ENCODE measurements at places on chromosomes 7 and 10.

- no peak for DNase-seq
Observed at GRCh38 chr7:51009716-51010496, 227.2 kb upstream of the GRB10 start.

GRCh38 chr7:144398291-144398690, 5.2 kb downstream of the NOBOX start:
- DNase-seq, result no peak

GRCh38 chr7:69803699-69804516, 205.6 kb downstream of the AUTS2 start:
- DNase-seq, result no peak

- no peak for DNase-seq
Observed at GRCh38 chr10:124029559-124029958, 63.8 kb downstream of the CHST15 start.

GRCh38 chr7:75892634-75893272, 13.9 kb downstream of the RHBDD2 start:
- DNase-seq, result peak; percentile 41

DNA sequence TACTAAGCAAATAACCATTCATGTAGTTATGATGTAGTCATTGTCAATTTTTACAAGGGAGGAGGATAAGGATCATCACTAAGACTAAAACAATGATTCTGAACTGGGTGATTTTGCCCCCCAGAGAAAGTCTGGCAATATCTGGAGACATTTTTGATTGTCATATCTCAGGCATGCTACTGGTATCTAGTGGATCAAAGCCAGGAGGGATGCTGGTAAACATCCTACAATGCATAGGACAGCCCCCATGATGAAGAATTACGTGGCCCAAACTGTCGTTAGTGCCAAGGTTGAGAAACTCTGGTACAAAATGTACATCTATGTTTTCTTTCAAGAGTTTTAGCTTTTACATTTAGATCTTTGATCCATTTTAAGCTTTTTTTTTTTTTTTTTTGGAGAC, 57.3 kb downstream of the GBF1 start:
- no peak for DNase-seq

- no peak for DNase-seq
Observed at GRCh38 chr10:124213471-124213870, 120.1 kb upstream of the CHST15 start.

- DNase-seq, result no peak
Observed at GRCh38 chr7:64562256-64562625, 630 bp downstream of the ZNF680 start.

- no peak for DNase-seq
Observed at GRCh38 chr7:151692721-151693120, 173.0 kb upstream of the RHEB start.

GRCh38 chr7:75866114-75866488, 12.7 kb upstream of the RHBDD2 start:
- DNase-seq, result no peak

- no peak for DNase-seq
Observed at GRCh38 chr7:75878312-75878768, 494 bp upstream of the RHBDD2 start.

- DNase-seq, result no peak
Observed at GRCh38 chr10:98664329-98665042, 217.8 kb upstream of the HPS1 start.

GRCh38 chr7:37206192-37206591, 242.5 kb downstream of the ELMO1 start:
- DNase-seq, result no peak

DNA sequence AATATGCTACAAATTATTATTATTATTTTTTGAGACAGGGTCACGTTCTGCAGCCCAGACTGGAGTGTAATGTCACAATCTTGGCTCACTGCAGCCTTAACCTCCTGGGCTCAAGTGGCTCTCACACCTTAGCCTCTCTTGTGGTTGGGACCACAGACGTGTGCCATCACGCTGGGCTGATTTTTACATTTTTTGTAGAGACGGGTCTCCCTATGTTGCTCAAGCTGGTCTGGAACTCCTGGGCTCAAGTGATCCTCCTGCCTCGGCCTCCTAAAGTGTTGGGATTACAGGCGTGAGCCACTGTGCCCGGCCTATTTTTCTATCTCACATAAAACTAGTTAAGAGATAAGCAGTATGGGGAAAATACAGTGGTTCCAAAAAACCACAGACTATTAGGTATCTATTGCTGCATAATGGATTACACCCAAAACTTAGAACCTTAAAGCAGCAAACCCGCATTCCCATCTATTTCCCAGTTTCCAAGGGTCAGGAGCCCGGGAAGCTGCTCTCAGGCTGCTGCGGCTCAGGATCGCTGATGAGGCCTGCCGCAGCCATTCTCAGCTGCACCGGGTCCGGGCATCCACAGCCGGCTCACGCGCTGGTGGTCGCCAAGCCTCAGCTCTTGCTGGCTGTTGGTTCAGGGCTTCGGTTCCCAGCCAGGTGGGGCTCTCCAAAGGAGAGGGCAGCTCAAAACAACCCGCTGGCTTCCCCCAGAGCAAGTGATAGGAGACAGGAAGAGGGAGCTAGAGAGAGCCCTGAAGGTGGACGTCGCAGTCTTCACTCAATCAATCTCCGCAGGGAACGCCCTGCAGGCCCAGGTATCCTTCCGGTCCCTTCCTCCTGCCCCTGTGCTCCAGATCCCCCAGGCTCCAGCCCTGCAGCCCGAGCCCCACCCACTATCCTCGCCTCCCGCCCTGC, 128.2 kb downstream of the UBE2H start:
- peak; percentile 83 for DNase-seq

GRCh38 chr7:155948845-155949244, 136.6 kb upstream of the SHH start:
- no peak for DNase-seq

DNA sequence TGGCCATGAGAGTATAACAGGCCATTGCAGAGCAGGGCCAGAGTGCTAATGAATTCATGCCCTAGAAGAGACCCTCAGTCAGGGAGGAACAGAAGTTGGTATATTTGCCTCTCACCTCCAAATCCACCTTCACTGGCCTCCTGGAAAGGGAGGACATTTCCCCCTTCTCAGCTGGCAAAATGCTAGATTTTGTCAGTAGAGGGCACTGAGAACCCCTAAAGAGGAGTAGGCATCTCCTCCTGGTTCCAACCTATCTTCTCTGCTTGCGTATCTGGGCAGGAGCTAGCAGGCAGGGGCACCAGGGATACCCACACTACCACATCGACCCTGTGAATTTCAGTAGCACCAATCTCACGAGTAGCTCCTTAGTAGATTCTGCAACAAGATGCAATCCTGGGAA, 79.8 kb upstream of the GHITM start:
- no peak for DNase-seq

DNA sequence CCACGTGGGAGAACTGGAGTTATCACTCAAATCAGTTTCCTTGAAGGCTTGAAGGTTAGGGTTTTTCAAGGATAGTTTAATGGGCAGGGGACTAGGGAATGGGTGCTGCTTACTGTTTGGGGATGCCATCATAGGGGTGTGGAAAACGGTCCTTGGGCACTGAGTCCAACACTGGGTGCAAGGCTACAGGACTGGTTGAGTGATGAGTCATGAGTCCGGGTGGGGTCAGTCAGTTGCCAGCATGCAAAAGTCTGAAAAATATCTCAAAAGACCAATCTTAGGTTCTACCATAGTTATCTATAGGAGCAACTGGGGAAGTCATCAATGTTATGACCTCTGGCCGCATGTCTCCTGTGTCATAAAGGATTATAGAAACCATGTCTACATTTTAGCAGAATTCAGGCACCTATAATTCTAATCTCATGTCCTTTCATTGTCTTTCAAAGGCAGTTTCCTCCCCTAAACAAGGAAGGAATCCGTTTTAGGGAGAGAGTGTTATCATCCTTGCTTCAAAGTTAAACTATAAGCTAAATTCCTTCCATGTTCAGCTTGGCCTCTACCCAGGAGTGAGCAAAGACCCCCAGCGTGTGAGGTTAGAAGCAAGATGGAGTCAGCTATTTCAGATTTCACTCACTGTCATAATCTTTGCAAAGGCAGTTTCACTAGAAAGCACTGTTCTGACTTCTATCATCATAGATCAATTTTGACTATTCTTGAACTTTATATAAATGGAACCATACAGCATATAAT, 94.5 kb downstream of the COL26A1 start:
- no peak for DNase-seq

- peak; percentile 92 for DNase-seq
Observed at GRCh38 chr7:38369816-38370493, 96.5 kb upstream of the TARP start.

GRCh38 chr7:100013328-100013676, 2.1 kb upstream of the ZKSCAN1 start:
- no peak for DNase-seq

GRCh38 chr10:103069453-103070331, 123.4 kb downstream of the NT5C2 start:
- DNase-seq, result peak; percentile 85

DNA sequence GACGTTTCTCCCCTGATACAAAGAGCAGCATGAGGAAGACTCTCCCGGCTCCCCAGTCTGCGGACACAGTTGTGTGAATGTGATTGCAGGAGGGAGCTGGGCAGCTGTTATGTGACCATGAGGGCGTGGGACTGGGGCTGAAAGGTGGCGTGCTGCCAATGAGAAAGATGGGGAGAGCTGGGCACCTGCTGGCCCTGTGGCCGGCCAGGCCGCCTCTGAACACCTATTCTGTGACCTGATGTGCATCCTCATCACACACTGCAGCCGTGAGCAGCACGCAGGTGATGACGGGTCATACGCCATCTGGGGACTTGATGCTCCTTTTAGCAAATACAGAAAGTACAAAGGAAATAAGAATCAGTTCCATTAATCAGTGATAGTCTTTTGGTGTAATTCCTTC, 86.9 kb downstream of the MGMT start:
- no peak for DNase-seq

- no peak for DNase-seq
Observed at GRCh38 chr7:42144604-42145003, 92.4 kb downstream of the GLI3 start.

DNA sequence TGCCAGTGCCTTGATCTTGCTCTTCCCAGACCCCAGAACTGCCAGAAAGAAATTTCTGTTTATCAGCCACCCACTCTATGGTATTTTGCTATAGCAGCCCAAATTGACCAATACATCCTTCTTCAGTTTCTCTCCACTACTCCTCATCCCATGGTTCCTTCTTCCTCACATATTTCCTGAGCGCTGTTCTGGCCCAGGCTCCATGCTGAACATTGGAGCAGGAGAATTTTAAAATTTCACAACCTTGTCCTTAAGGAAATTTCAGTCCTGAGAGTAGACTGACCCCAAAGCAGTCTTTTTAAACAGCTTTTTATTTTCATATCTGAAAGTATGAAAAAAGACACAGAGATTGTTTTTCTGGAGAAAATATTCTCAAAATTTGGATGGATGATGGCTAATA, 297.1 kb downstream of the RNLS start:
- DNase-seq, result no peak

- DNase-seq, result no peak
Observed at GRCh38 chr10:94223702-94224370, 138.9 kb downstream of the NOC3L start.

GRCh38 chr10:97320480-97321031, 1.5 kb downstream of the FRAT1 start:
- DNase-seq, result no peak

GRCh38 chr7:47280114-47280513, 301.8 kb downstream of the TNS3 start:
- no peak for DNase-seq

- DNase-seq, result no peak
Observed at GRCh38 chr7:32053204-32053603, 17.0 kb downstream of the PDE1C start.

DNA sequence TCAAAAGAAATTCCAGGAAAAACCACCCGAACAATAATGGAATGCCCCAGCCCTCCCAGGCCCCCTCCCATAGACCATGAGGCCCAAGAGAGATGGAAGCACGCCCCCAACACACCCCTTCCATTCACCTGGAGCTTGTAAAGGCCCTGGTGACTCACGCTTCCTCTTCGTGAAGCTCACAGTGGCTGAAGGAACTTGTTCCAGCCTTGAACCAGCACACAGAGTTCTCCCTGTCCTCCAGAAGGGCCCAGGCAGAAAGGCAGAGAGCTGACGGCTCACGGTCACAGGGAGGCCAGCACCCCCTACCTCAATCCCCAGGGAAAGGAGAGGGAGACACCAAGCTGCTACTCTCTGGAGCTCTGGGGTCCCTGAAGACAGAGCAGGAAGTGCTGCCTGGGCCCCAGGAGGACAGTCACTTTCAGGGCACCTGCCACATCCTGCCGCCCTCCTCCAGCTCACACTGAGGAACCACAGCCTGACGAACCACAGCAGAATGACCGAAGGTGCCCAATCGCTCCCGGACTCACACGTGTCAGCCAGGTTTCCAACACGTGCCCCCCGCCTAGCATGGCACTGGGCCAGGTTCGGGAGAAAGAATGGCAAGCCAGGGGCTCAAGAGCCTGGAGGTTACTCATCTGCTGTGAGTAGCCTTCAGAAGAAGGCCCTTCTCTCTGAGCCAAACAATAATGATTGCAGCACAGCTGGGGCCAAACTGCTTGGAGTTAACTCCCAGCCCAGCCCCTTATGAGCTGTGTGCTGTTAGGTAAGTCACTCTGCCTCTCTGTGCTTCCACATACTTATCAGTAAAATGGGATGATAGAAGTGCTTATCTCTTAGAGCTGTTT, 52.8 kb downstream of the DLG5 start:
- peak; percentile 75 for DNase-seq

DNA sequence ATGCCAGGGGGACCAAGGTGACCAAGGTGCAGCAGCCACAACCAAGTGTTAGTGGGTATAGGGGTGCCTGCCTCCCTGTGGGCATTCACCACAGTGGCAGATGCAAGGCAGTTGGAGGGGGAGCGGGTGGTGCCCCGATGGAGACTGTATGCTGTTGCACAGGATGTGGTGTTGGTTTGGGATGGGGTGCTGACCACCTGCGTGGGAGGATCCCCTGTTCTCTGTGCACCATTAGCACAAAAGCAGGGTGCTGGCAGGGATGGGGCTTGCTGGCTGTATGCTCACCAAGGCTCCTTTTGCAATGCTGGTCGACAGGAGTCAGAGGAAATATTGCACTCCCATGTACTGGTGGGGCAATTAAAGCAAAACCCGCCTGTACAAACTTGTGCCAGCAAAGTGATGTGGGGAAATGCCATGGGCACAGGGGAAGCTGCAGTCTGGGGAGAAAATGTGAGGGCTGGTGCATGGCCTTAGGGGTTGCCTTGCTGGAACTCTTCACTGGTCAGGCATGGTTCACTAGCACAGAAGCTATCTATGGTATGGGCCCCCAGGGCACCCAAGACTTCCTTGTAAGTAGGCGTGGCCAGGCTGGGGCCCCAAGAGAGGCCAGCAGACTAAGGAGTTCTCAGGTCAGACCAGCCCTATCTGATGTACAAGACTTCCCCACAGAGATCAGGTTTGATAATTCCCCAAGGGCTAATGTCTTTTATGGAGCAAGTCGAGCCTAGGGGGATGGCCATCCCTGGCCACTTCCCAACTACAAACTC, 51.9 kb upstream of the GNAT3 start:
- no peak for DNase-seq

- no peak for DNase-seq
Observed at GRCh38 chr7:80134115-80134535, 506 bp upstream of the GNAI1 start.
